ENCODE measurements at places on chromosomes 7 and 10.

- DNase-seq = no peak
These were observed 83.6 kb downstream of the PPP1R3C start for GRCh38 chr10:91549262-91549661.

DNA sequence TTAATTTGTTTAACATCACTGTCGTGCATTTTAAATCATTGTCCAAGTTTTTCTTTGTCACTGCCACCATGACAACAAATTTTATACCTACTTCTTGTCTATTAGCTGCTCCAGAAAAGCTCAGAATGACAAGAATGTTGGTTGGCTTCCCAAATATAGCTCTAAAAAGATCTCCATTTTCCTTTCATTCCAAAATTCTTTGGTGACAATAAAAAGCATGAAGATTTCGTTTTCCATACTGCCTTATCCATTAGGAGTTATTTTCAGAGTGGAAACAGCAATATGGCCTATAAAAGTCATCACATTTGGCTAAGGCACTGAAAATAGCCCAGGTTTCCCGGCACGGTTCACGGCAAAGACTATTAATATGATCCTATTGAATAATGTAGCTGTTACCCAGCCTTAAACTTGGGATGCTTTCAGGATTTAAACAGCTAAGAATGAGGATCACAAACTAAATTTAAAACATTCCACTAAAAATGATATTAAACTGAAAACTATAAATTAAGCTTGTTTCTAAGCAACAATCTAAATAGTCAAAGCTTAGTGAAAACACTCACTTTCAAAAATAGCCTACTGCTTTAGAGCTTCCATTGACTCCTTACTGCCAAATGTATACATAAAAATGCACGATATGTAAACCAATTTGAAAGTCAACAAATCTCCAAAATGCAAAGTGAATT lies 2.7 kb downstream of the CTTNBP2 start:
- DNase-seq = no peak

GRCh38 chr7:158804335-158804734 lies 25.0 kb downstream of the ESYT2 start:
- peak; percentile 41 for DNase-seq

- no peak for DNase-seq
These were observed 260.0 kb upstream of the NRP1 start for GRCh38 chr10:33594475-33594874.

DNA sequence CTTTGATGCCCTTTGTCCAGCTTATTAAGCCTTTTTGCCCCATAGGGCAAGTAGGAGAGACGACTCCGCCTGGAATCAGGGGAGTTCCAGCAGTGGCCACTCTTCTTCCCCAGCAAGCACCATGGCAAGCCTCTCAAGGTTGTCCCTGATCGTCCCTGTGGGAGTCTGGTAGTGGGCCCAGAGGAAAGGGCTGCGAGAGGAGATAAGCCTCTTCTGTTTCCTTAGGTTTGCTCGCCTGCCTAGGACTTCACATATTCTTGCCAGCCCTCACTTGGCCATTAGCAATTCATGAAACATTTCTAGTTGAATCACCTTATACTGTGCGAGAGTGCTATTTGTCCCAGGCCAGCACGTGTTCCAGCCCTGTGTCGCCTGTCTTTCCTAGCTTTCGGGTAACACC lies 47.8 kb upstream of the CPN1 start:
- no peak for DNase-seq

GRCh38 chr7:103717574-103717973 lies 271.6 kb upstream of the SLC26A5 start:
- no peak for DNase-seq
